Fibroblast of the aortic adventitia (primary cell): ENCODE measurements at places on chromosomes 2 and 18. TPM values are rescaled to one million over a fixed set of nuclear protein-coding genes. Genes with fewer than 3 reads are reported as not detected.

- DNase-seq, result peak; percentile 9
Observed at GRCh38 chr2:155975734-155976133, 356.8 kb downstream of the NR4A2 start.

NXPH2 gene
- 1.3 TPM in 1 of 2 replicates, not detected in the other for total RNA-seq

- DNase-seq, result peak; percentile 40
Observed at GRCh38 chr2:63012541-63012940, 38.1 kb upstream of the OTX1 start.

DNA sequence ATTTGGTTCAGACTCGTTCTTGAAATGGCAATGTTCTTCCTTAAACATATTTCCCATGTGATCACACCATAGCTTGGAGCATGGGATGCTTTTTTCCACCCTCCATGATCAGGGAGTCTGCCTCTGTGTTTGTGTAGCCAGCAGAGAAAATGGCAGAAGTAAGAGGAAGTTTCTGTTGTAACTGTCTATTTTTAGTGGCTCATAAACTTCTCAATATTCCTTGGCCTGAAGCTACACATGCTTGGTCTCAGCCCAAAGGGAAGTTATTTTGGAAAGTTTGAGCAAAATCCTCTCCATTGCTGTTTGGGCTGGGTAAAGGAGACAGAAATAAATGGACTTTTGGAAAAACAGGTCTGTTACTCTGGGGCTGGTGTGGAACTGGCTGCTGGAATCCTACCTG, 33.4 kb upstream of the ITGA6 start:
- peak; percentile 37 for DNase-seq

DNA sequence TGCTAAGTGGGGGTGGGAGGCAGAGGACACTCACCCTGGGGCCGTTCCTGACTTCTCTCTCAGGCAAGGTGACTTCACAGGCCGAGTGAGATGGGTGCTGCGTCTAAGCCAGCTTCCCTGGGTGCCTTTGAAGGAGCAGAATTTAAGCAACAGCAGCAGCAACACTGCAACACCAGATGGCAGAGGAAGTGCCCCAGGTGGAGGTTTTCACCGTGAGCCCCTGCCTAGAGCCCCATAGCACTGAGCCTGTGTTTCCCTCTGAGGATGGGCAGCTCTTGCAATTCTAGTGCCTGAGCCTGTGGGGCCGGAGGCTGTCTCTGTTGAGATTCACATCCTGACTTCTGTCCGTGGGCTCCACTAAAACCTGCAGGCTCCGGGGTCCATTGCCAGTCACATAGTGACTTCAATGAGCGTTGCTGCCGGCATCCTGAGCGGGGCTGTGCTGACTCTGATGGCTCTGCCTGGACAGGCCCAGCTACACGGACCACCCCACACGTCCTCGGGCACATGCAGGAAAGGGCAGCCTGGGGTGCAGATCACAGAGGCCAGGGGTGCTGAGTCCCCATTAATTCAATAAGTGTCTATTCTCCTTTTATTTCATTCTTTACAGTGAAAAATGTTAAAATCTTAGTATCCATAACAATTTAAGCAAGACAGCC, 218.8 kb downstream of the SNTG2 start:
- no peak for DNase-seq

- DNase-seq, result no peak
Observed at GRCh38 chr18:58738322-58738721, 67.1 kb downstream of the MALT1 start.

DNA sequence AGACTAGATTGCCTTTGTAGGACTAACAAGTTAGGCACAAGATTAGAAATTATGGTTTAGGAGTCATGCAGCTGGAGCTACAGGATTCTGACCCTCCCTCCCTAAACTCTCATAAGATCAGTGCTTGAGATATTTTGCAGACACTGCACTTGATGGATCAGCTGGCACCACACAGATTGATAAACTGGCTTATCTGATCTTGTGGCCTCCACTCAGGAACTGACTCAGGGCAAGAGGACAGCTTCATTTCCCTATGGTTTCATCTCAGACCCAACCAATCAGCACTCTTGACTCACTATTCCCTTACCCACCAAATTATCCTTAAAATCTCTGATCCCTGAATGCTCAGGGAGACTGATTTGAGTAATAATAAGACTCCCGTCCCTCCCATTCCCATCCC, 152.3 kb downstream of the DIS3L2 start:
- DNase-seq, result peak; percentile 65

DNA sequence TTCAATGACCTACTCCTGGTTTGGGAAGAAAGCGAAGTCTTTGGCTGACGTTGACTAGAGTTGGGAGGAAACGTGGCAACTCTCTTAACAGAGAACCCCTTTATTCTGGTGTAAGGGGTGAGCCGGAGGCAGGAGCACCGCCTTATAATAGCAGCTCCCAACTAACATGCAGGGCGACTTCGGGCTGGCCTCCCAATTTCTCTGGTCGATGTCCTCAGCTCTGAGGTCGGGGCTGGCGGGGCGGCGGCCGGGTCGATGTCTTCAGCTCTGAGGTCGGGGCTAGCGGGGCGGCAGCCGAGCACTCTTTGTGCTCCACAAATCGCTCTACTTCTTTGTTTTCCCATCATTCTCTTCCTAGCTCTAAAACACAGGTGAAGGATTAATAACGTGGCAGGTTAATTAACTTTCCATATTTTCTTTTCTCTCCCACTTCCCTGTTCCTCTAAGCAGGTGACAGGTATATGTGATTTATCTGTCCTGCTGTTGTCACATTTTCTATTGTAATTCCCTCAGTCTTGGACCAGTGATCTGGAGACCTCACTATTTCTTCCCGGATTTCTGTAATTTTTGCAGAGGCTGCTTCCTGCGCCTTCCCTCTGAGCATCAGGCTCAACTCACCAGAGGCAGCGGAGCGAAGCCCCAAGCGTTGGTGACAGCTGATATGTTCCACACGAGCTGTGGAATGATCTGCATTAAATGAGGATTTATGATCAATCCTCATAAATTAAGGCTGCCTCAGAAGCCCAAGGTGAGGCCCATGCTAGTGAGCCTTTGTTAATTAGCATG, 64.3 kb downstream of the ACKR3 start:
- DNase-seq, result no peak

- DNase-seq, result no peak
Observed at GRCh38 chr2:132669908-132670495, at the start of gene LYPD1. Gene LYPD1 (minus strand): TSS chr2:132670205. CDS start chr2:132669932, 273 bp downstream.
